Suprapubic skin (tissue), 4 donors: ENCODE measurements at places on chromosomes 1 and 21. TPM values are rescaled to one million over a fixed set of nuclear protein-coding genes. Genes with fewer than 3 reads are reported as not detected.

The AADACL4 gene
- not detected for total RNA-seq

The CYP2J2 gene
- 13.6 TPM for total RNA-seq

The PPFIA4 gene
- total RNA-seq, result 0.89 TPM

The RCAN3 gene
- 29.8 TPM for total RNA-seq

The PTPN7 gene
- total RNA-seq, result 0.42 TPM

The DIP2A gene
- total RNA-seq, result 42.3 TPM

DNA sequence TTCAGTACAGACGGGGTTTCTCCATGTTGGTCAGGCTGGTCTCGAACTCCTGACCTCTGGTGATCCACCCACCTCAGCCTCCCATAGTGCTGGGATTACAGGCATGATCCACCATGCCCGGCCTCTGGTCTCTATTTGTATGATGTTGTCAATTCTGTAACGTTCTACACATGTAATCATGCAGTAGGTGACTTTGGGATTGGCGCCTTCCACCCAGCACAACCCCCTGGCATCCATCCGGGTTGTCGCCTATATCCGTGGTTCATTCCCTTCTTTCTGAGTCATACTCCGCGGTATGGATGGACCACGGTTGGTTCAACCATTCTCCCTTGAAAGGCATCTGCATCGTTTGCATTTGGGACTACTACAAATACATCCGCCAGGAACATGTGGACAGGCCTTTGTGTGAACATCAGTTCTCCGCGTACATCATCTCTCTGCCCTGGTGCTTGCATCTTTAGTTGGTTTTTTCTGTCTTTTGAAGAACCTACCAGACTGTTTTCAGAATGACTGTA lies 72.1 kb downstream of the PDE9A start:
- no peak overlapping the region for H3K4me3 ChIP-seq
- H3K27me3 ChIP-seq, result no peaks in the 10 kb centered on the region
- peaks cover 32% of the 10 kb centered on the region for H3K4me1 ChIP-seq

DNA sequence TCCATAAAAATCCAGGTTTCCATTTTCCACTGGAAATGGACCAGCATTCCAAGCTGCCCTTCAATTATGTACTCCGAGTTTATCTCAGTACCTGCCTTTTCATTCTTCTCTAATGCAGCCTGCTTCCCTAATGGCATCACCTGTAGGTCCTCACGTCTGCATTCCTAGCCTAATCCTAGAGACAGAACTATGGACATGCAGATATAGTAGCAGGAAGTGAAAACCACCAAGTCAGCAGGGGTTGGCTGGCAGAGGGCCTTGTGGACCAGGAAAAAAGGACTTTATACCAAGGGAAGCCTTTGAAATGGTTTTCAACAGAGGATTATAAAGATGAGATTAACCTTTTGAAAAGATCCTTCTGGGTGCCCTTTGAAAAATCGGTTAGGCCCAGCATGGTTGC lies 135.7 kb upstream of the L1TD1 start:
- H3K4me1 ChIP-seq, result no peaks in the 10 kb centered on the region
- H3K36me3 ChIP-seq, result no peaks in the 10 kb centered on the region

- H3K4me3 ChIP-seq, result no peak overlapping the region
- no peaks in the 10 kb centered on the region for H3K4me1 ChIP-seq
- no peak for DNase-seq
- H3K27me3 ChIP-seq, result no peaks in the 10 kb centered on the region
- no peaks in the 10 kb centered on the region for H3K36me3 ChIP-seq
Observed at GRCh38 chr1:158496374-158496773, 24.4 kb downstream of the OR10R2 start.

GRCh38 chr1:179805291-179806195 lies 62.5 kb downstream of the FAM163A start:
- no peak overlapping the region for H3K4me3 ChIP-seq
- H3K27ac ChIP-seq, result no peak overlapping the region
- H3K4me1 ChIP-seq, result peaks cover 4% of the 10 kb centered on the region
- no peak for DNase-seq

- peak overlapping the region; percentile 32 for H3K27ac ChIP-seq
- H3K4me1 ChIP-seq, result peaks cover 12% of the 10 kb centered on the region
- H3K27me3 ChIP-seq, result no peaks in the 10 kb centered on the region
- no peaks in the 10 kb centered on the region for H3K36me3 ChIP-seq
- no peak for DNase-seq
Observed at GRCh38 chr1:227299241-227299627, 19.1 kb downstream of the CDC42BPA start.

- H3K27ac ChIP-seq, result peak overlapping the region; percentile 66
- DNase-seq, result no peak
- H3K36me3 ChIP-seq, result no peaks in the 10 kb centered on the region
- H3K27me3 ChIP-seq, result no peaks in the 10 kb centered on the region
- no peak overlapping the region for H3K4me3 ChIP-seq
Observed at GRCh38 chr1:168709405-168710363, 19.3 kb downstream of the DPT start.

- H3K4me3 ChIP-seq, result no peak within 1 kb of the TSS
- H3K4me1 ChIP-seq, result no peaks in the 10 kb centered on the region
- no peak within 1 kb of the TSS for H3K27ac ChIP-seq
- no peaks in the 10 kb centered on the region for H3K27me3 ChIP-seq
- no peak for DNase-seq
- no peaks in the 10 kb centered on the region for H3K36me3 ChIP-seq
Observed at GRCh38 chr1:158754420-158754819, at the start of gene OR6K6. Gene OR6K6, plus strand, starts transcription at chr1:158754720. Its CDS starts 168 bp downstream, at chr1:158754888.

DNA sequence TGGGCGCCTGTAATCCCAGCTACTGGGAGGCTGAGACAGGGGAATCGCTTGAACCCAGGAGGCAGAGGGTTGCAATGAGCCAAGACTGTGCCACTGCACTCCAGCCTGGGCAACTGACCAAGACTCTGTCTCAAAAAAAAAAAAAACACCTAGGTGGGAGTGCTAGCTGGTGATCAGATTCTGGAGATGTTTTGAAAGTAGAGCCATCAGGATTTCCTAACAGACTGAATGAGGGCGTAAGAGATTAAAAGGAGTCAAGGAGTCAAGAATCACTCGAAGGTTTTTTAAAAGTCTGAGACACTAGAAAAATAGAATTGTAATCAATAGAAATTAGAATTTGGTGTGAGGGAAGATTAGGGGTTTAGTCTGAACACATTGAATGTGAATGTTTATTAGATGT lies 73.8 kb downstream of the HSF2BP start:
- H3K27me3 ChIP-seq, result no peaks in the 10 kb centered on the region
- no peaks in the 10 kb centered on the region for H3K36me3 ChIP-seq
- H3K4me3 ChIP-seq, result no peak overlapping the region
- no peak for DNase-seq
- H3K27ac ChIP-seq, result peak overlapping the region; percentile 80
- H3K4me1 ChIP-seq, result peaks cover 10% of the 10 kb centered on the region

DNA sequence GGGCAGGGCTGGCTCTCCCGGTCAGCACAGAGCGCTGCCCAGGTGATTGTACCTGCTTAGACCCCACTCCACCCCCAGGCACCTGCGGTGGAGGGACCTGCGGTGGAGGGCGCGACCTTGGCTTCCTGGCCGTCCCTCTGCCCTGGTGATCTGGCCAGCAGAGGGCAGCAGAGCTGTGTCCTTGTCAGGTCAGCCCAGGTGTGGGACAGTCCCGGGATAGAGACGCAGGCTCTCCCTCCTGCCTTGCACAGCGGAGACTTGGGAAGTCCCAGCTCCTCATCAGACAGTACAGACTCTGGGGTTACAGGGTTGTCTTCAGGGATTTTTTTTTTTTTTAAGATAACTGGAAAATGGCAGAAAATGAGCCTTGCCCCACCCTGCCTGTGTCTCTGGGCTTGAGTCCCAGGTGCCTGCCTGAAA lies 10.0 kb downstream of the SLX9 start:
- no peak overlapping the region for H3K27ac ChIP-seq
- peaks cover 43% of the 10 kb centered on the region for H3K36me3 ChIP-seq
- peak; percentile 94 for DNase-seq
- peaks cover 17% of the 10 kb centered on the region for H3K4me1 ChIP-seq
- no peak overlapping the region for H3K4me3 ChIP-seq

DNA sequence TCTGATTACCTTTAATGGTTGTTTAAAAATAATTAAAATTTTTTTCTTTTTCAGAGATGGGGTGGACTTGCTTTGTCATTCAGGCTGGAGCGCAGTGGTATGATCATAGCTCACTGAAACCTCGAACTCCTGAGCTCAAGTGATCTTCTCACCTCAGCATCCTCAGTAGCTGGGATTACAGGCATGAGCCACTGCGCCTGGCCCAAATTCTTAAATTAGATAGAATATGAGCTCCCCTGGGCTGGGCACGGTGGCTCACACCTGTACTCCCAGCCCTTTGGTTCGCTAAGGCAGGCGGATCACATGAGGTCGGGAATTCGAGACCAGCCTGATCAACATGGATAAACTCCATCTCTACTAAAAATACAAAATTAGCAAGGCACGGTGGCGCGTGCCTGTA lies 17.0 kb downstream of the CERS2 start:
- H3K27me3 ChIP-seq, result no peaks in the 10 kb centered on the region

DNA sequence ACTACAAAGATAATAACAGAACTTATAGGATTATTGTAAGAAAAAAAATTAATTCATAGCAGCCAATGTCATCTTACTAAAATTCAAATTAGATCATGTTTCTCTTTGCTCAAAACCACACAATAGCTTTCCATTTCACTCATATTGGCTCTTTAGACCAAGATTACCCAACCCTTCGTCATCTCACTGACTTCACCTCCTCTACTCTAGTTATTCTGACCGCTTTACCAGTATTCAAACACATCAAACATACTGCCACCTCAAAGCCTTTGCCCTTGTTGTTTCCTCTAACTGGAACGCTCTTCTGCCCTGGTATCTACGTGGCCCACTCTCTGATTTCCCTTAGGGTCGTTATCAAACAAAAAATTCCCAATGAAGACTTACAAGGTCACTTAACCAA lies 1.7 kb downstream of the ANGPTL3 start:
- H3K4me3 ChIP-seq, result no peak overlapping the region
- DNase-seq, result no peak
- no peaks in the 10 kb centered on the region for H3K27me3 ChIP-seq
- H3K27ac ChIP-seq, result no peak overlapping the region

DNA sequence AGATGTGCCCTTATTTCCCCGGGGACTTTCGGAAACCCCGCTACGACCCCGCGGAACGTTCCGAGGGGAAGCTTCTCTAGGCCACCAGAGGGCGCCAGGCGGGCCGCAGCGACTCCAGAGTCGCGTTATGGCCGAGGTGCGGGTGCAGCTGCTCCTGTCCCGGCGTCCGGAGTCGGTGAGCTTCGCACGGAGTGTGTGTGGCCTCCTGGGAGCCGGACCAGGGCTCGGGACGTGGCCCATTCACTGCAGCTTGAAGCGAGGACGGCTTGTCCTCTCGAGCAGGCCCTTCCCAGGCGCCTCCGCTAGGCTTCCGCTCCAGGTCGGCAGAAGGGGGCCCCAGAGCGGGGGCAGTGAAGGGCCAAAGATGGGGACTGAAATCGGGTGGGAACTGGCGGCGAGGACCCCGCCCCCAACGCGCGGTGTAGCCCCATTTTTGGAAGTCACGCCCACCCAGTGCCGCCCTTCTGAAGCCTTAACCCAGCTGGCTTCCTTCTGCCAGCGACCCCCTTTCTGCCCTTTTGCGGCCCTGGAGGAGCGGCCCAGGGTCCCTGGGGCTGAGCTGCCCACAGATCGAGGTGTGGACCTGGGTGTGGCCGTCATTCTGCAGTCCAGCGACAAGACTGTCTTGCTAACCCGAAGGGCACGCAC lies at the start of gene NUDT17:
Gene NUDT17 (plus strand): TSS at position 117 of the 648 bp plus-strand sequence. CDS start 11 bp downstream, at position 128.
- H3K27ac ChIP-seq, result peak within 1 kb of the TSS; percentile 80
- peaks cover 18% of the 10 kb centered on the region for H3K4me1 ChIP-seq
- H3K36me3 ChIP-seq, result peaks cover 52% of the 10 kb centered on the region
- DNase-seq, result peak; percentile 88

- H3K36me3 ChIP-seq, result no peaks in the 10 kb centered on the region
- no peak for DNase-seq
- H3K27me3 ChIP-seq, result peaks cover 22% of the 10 kb centered on the region
Observed at GRCh38 chr1:12057940-12058687, 5.0 kb upstream of the TNFRSF8 start.

DNA sequence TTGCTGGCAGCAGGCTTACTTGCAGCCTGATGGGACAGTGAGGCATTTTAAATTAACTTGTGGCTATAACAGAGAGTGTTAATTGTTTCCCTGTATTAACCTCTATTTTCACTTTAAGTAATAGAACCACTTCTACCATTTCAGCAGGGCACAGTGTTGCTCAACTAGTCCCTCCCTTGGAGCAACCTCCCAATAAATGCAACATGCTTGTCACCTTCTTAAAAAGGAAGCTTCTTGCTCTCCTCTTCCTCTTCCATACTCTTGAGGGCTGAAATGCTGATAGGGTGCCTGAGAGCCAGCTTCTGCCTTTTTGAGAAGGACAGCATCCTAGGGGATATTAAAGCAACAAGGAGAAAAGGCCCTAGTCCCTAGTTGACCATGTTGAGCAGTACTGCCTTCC lies 52.1 kb downstream of the C4BPA start:
- H3K4me3 ChIP-seq, result no peak overlapping the region
- no peak overlapping the region for H3K27ac ChIP-seq
- no peaks in the 10 kb centered on the region for H3K4me1 ChIP-seq
- H3K36me3 ChIP-seq, result no peaks in the 10 kb centered on the region
- H3K27me3 ChIP-seq, result no peaks in the 10 kb centered on the region

- H3K36me3 ChIP-seq, result no peaks in the 10 kb centered on the region
- DNase-seq, result no peak
- no peak overlapping the region for H3K4me3 ChIP-seq
- H3K4me1 ChIP-seq, result no peaks in the 10 kb centered on the region
- no peaks in the 10 kb centered on the region for H3K27me3 ChIP-seq
Observed at GRCh38 chr1:152739841-152740240, 18.0 kb upstream of the KPRP start.

DNA sequence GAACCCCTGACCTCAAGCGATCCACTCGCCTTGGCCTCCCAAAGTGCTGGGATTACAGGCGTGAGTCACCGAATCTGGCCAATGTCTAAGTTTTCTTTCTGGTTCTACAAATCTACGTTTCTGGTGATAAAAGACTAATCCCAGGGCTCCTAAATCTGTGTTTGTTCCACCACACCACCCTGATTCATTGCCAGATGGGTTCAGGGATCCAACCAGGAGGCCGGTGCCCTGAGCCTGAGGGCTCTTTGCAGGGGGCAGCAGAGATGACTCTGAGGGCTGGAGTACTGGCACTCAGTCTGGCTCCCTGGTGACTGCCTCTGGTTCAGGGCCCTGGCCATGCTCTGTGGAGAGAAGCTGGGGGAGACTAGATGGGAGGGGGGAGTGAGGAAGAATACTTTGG lies 10.5 kb upstream of the OPRD1 start:
- no peak overlapping the region for H3K4me3 ChIP-seq
- no peak for DNase-seq

- no peak for DNase-seq
- no peaks in the 10 kb centered on the region for H3K36me3 ChIP-seq
- no peak overlapping the region for H3K4me3 ChIP-seq
Observed at GRCh38 chr1:225544263-225544662, 108.7 kb downstream of the ENAH start.

- DNase-seq, result no peak
- peaks cover 40% of the 10 kb centered on the region for H3K36me3 ChIP-seq
- H3K27me3 ChIP-seq, result no peaks in the 10 kb centered on the region
- no peak overlapping the region for H3K27ac ChIP-seq
Observed at GRCh38 chr1:100219457-100219856, 30.2 kb downstream of the DBT start.

GRCh38 chr1:942864-943533 lies 16.1 kb downstream of the NOC2L start:
- H3K27ac ChIP-seq, result no peak overlapping the region
- peaks cover 55% of the 10 kb centered on the region for H3K27me3 ChIP-seq
- H3K36me3 ChIP-seq, result peaks cover 35% of the 10 kb centered on the region
- DNase-seq, result no peak

- H3K27me3 ChIP-seq, result no peaks in the 10 kb centered on the region
- no peak overlapping the region for H3K27ac ChIP-seq
- no peak overlapping the region for H3K4me3 ChIP-seq
Observed at GRCh38 chr1:208615371-208615770, 371.2 kb upstream of the PLXNA2 start.

- H3K4me1 ChIP-seq, result peaks cover 4% of the 10 kb centered on the region
- DNase-seq, result peak; percentile 88
- no peak overlapping the region for H3K4me3 ChIP-seq
Observed at GRCh38 chr1:43227143-43227764, 42.5 kb upstream of the TMEM125 start.
